ENCODE measurements at places on chromosomes 13 and 19. TPM values are rescaled to one million over a fixed set of nuclear protein-coding genes. Genes with fewer than 3 reads are reported as not detected.

The ZNF296 gene
- total RNA-seq = 1.8 TPM

- H3K27me3 ChIP-seq = no peaks in the 10 kb centered on the region
- no peak overlapping the region for H3K4me3 ChIP-seq
- DNase-seq = no peak
- H3K4me1 ChIP-seq = no peaks in the 10 kb centered on the region
- H3K36me3 ChIP-seq = no peaks in the 10 kb centered on the region
- no peak overlapping the region for H3K27ac ChIP-seq
These were observed 56.6 kb upstream of the FLT1 start for GRCh38 chr13:28551498-28551895.

The LGALS7B gene
- not detected for total RNA-seq

GRCh38 chr13:40762849-40763248 is 8.1 kb downstream of the MRPS31 start:
- H3K36me3 ChIP-seq = no peaks in the 10 kb centered on the region
- no peak overlapping the region for H3K27ac ChIP-seq
- DNase-seq = no peak
- no peaks in the 10 kb centered on the region for H3K4me1 ChIP-seq

The PALM3 gene
- total RNA-seq = 0.31 TPM

GRCh38 chr13:49457221-49457620 is 13.1 kb downstream of the SETDB2 start:
- DNase-seq = peak; percentile 44
- peaks cover 6% of the 10 kb centered on the region for H3K27me3 ChIP-seq

- H3K4me1 ChIP-seq = no peaks in the 10 kb centered on the region
- no peak overlapping the region for H3K4me3 ChIP-seq
- H3K36me3 ChIP-seq = no peaks in the 10 kb centered on the region
- no peak for DNase-seq
These were observed 752.5 kb upstream of the SGCG start for GRCh38 chr13:22428188-22428828.

The ZNF83 gene
- total RNA-seq = 39.3 TPM

GRCh38 chr13:46594374-46595078 is 41.6 kb downstream of the LRCH1 start:
- H3K27ac ChIP-seq = no peak overlapping the region
- H3K27me3 ChIP-seq = no peaks in the 10 kb centered on the region
- no peaks in the 10 kb centered on the region for H3K36me3 ChIP-seq
- no peak for DNase-seq

The ZNF30 gene
- total RNA-seq = 4.7 TPM

The ZNF829 gene
- 1.3 TPM for total RNA-seq

DNA sequence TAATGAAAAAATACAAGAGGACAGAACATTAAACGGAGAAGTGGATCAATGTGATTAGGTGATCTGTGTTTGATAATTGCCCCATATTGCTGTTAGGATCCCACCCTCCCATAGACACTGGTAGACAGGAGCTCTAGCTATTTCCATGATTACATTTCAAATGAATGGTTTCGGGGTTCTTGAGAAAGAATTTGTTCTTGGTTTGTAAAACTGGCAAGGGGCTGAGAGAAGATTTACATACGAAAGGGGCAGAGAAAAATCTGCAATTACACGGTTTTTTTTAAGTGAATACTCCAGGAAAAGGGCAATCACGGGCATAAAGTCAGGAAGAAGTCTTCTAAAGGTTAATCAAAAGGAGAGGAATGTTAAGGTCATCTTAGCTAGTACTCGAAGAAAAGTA is 2125.7 kb upstream of the PCDH20 start:
- H3K27me3 ChIP-seq = no peaks in the 10 kb centered on the region
- H3K36me3 ChIP-seq = no peaks in the 10 kb centered on the region
- no peaks in the 10 kb centered on the region for H3K4me1 ChIP-seq
- H3K4me3 ChIP-seq = no peak overlapping the region
- H3K27ac ChIP-seq = no peak overlapping the region
- DNase-seq = no peak

The PPP1R13L gene
- total RNA-seq = 77.4 TPM

- H3K27me3 ChIP-seq = no peaks in the 10 kb centered on the region
- H3K36me3 ChIP-seq = no peaks in the 10 kb centered on the region
- H3K27ac ChIP-seq = no peak overlapping the region
These were observed 6.3 kb downstream of the ARHGAP45 start for GRCh38 chr19:1073063-1073955.

DNA sequence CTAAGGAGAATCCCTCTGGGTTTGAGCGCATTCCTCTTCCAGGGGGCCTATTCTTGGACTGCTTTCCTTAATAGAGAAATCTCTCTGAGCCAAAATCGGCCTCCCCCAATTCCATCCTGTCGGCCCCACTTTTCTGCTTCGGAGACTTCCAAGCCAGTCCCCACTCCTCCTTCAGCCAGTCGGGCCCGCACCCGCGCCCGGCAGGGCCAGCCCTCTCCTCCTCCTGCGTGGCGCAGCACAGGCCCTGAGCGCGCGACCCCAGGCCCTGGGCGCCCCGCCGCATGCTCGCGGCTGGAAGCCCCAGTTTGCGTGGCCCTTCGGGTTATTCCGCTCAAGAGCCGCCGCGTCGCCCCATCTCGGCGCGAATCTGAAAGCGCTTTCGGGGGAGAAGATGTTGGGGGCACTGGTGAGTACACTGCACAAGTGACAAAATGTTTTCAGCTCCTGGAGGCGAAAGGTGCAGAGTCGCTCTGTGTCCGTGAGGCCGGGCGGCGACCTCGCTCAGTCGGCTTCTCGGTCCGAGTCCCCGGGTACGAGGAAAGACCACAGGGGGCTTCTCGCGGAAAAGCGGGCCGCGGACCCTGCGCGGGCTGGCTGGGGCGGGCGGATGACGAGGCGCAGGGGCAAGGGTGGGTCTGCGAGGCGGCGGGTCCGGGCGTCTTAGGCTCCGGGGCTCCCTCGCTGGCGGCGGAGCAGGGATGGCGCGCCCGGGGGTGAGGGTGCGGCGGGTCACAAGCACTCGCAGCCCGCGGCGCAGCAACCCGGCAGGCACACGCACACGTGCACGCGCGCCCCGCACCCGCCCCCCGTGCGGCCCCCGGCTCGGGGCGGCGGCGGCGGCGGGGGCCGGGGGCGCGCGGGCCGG is at the start of gene IL17D:
IL17D (plus strand) TSS at position 785 of the 865 bp plus-strand sequence. CDS start 303 bp downstream, outside the sequence.
- peak; percentile 42 for DNase-seq
- H3K36me3 ChIP-seq = no peaks in the 10 kb centered on the region
- peak within 1 kb of the TSS; percentile 2 for H3K27ac ChIP-seq
- no peaks in the 10 kb centered on the region for H3K27me3 ChIP-seq

- no peaks in the 10 kb centered on the region for H3K27me3 ChIP-seq
- no peaks in the 10 kb centered on the region for H3K36me3 ChIP-seq
- DNase-seq = no peak
These were observed 146.3 kb downstream of the GGACT start for GRCh38 chr13:100442095-100442832.

All from endothelial cell of umbilical vein (primary cell).